ENCODE measurements at places on chromosomes 5 and 9.

DNA sequence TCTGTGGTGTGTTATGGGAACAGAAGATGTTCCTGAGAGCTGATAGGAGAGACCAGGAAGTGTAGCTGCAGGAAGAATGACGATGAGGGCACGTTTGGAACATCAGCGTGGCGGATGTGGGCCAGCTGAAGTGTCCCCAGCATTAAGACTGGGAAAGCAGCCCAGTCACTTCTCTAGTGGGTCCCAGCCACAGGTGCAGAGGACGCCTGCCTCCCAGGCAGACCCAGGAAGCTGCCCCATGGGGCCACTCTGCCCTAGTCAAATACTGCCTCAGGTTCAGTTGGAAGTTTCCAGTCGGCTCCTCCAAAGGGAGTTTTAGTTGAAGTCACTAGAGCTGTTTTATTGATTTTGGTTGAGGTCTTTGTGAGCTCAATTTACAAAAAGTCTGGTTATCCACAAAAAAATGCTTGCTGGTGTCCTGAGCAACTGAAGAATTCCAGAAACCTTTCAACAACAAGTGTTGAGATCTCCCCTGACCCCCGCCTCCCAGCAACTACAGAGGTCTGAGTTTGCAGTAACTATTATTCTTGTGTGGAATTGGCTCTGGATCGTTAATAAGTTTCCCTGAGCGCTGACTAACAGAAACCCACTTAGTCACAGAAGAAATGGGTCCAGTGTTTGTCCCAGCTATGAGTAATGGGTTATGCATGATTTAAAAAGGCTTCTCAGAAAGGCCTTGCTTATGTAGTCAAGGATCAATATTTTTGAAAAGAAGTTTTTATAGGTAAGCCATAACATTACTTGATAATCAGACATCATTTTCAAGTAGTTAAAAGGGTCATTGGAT is 294.1 kb downstream of the FANCC start:
- no peak for DNase-seq

- DNase-seq, result no peak
Measured at GRCh38 chr5:1478271-1479035, 33.2 kb upstream of the SLC6A3 start.

DNA sequence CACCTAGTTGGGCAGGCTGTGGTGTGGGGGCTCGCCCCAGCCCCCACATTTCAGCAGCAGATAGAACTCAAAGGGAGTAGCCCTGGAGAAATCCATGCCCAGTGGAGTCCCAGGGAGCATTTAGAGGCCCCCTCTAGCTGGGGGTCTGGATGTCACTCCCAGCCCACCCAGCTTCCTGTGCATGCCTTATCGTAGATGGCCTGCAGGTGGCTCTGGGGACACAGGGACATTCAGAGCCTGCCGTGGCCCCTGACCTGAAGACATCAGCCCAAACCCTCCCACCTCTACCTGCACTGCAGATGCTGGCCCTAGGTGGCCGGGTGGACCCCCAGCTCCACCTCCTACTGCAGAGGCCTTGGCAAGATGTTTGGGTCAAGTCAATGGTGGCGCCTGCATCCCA is 49.0 kb upstream of the LMX1B start:
- DNase-seq, result no peak

DNA sequence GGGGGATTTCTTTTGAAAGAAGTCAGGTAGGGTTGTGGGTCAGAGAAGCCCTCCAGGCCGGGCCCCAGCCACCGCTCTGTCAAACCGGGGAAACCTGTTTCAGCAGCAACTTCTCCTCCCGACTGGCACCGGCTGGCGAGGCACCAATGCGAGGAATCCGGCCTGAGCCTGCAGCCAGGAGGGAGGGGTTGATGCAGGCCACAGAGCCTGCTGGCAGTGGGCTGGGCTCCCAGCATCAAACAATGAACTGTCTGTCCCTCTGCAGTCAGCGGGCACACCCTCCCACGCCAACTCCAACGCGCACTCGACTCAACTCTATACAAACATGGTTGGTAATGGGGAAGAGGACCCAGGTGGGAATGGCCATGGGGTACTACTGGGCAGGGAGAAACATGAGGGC is 12.1 kb downstream of the PCDH1 start:
- no peak for DNase-seq

GRCh38 chr5:151065609-151066008 is 15.2 kb downstream of the TNIP1 start:
- no peak for DNase-seq

- DNase-seq, result no peak
Measured at GRCh38 chr5:139482050-139482889, at the start of gene STING1. Gene STING1, minus strand, starts transcription at chr5:139482758. Its CDS starts 1,054 bp downstream, at chr5:139481704.

DNA sequence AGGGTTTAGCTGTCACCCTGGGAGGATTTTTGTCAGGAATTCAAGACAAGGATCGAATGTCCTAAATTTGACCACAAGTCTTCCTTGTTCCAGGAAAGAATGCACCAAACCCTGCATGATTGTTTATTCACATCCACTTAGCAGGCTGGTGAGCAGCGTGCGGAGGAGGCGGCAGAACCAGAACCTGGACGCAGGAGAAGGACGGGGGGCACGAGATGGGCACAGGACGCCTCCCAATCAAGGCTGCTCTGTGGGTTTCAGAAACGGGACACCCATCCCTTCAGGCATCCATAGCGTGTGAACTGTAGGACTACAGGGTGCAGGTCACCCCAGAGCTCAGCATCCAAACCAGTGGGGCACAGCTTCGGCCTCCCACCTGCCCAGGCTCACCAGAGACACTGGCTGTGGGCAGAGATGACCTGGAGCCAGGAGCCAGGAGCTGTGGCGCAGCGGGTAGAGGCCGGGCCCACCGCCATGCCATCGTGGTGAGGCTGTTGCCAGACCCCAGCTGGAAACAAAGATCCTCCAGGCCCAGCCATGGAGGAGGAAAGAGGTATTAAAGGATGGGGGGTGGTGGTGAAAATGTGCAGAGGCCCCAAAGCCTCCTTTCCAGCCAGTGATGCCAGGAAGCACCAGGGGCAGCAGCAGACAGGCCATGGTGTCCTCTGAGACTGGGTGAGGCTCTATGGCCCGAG is 32.3 kb upstream of the ADAMTS2 start:
- DNase-seq, result no peak

DNA sequence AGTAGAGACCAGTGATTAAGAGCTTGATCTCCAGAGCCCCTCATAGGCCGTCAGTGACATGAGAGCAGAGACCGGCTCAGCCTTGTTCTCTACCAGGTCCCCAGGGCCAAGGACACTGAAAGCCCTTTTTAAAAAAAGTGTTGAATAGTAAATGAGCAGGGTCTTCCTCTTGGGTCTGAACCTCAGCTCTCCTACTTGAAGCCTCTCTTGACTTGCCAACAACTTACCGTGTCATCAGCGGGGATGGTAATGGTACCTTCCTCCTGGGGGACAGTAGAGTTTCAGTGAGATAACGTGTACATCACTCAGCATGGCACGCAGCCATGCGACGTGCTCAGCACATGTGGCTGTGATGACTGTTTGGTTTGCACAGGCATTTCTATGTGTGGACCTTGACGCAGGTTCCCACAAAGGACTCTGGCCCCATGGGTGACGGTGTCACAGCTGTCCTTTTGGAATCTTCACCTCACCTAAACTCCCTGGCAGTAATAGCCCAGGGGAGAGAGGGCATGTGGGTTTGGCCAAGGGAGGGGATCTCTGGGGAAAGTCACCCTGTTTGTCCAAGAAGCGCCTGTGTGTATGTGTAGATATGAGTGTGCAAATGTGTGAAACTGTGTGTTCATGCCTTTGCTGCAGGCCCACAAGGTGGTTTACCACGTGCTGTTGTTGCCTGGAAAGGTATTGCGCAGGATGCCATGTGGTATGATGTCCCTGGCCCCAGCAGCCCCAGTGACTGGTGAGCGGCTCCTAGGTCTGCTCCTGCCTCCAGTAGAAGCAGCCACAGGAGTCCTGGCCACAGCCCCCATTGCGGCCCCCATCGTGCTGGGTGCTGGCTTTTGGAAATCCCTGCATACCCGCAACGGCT is 18.7 kb downstream of the ERGIC1 start:
- no peak for DNase-seq

GRCh38 chr5:77431286-77431685 is 60.8 kb downstream of the WDR41 start:
- no peak for DNase-seq

DNA sequence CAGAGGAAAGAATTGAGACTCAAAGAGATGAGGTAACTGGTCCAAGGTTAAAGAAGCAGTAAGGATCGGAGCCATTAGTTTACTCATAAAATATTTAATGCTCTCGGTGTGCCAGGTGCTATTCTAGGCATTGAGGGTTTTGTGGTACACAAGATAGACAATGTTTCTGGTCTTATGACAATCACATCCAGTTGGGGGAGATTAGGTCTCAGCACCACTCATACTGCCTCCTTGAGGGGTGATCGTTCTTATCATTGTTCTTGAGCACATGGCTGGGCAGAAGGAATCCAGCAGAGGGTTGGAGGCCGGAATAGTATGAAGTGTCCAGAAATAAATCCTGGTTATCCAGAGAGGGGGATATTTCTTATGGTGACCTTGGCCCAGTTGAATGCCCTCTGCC is 40.7 kb upstream of the LCP2 start:
- no peak for DNase-seq

GRCh38 chr9:93193388-93194220 is 9.7 kb downstream of the WNK2 start:
- DNase-seq, result no peak

DNA sequence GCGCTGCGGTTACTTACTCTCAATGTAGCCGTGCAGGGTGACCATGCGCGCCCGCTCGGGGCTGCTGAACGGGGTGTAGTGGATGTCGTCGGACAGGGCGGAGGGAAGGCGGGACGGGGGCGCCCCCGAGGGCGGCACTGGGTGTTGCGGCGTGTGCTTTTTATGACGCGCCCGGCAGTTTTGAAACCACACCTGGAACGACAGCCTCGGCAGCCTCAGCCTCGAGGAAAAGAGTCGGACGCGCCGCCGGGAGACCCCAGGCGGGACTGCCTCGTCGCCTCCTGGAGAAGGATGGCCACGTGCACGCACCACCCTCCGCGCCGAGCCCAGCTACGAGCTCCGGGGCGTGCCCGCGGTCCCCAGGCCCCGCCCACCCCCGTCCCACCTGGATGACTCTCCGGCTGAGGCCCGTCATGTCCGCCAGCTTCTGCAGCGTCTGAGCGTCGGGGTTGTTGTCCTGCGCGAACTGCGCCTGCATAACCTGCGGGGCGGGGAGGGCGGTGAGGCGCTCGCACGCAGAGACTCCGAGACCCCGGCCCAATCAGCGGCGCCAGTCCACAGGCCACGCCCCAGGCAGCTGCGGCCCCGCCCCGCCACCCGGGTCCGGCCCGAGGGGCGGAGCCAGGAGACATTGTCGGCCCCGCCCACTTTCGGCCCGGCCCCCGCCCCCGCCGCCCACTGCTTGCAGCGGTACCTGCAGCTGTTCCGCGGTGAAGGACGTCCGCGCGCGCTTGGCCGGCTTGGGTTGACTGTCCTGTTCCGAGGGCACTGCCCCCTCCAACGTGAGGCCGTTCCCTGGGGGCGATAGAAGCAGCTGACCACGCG is 15.0 kb downstream of the LHX6 start:
- no peak for DNase-seq

GRCh38 chr5:107672211-107673038 is 1.7 kb upstream of the EFNA5 start:
- no peak for DNase-seq

DNA sequence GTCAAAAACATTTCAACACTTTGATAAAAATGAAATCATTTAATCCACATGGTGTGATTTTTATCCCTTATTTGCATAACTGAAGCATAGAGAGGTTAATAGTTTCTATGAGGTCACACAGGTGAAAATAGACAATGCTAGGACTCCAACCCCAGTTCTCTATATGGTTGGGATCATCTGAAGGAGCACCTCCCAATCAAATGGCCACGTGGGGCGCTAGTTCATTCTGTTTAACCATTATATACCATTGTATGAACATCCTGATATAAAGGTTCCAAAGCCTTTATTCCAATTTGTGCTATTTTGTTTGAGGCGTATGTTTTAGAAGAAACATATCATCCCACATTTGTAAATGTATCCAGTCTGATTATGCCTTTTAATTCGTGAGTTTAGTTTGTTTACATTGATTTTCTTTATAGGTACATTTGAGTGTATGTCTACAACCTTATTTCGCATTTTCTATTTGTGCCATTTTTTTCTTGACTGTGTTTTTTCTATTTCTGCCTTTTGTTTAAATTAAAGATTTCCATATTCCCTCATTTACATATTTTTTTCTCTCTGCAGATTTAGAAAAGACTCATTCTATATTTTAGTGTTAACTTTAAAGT is 1092.0 kb downstream of the MAT2B start:
- DNase-seq, result no peak

DNA sequence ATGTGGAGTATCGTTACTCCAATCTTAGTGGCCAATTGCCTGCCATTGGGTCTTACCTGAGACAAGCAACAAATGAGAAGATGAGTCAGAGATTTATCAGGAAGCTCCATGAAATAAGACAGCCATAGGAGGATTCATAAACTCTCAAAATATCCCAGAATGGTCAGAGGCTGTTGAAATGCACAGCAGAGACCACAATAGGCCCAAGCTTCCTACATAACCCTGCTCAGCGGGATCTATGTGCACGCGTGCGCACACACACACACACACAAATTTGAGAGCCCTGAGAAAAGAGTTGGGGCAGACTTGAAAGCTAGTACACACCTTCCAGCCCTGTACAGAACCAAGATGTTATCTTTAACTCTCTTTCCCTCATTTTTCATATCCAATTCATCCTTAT is 9.8 kb downstream of the UIMC1 start:
- no peak for DNase-seq

DNA sequence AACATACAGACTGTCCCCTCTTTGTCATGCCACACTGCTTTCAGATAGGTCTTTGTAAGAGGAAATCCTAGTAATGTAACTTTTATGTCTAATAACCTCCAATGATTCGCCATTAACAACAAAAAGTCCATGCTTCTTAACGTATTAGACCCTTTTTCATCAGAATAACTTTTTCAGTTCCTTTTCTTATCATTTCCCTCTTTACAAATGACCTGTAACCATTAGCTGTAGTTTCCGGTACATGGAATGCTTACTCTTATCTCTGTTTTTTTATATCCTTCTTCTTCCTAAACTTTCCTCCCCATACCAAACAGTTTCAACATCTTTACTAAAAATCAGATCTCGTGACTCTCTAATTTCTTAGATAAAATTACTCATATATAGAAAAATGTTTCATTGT is 268.9 kb upstream of the TYRP1 start:
- no peak for DNase-seq

All from stimulated activated CD8-positive, alpha-beta memory T cell treated with anti-CD3 and anti-CD28 coated beads, Interleukin-4, amount 100 ng/mL, for 4 hours (primary cell).